ENCODE measurements at places on chromosomes 4 and X.

DNA sequence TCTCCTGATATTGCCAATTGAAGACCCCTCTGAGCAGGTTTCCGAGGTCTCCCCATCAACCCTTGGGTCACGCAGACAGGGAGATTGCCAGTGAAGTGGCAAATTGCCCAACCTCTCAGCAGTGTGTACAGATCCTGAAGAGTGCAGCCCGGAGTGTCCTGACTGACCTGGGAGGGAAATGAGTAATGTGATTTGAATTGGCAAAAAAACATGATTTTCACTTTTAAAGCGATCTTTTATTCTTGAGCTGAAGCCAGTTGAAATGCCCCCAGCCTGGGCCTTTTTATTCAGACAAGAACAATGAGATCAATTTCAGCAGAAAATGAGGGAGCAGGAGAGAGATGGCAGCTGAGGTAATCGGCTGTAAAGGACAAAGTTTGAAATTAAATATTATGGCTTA, 401.8 kb downstream of the RAPGEF2 start:
- H3K36me3 ChIP-seq, result no peaks in the 10 kb centered on the region
- H3K4me1 ChIP-seq, result no peaks in the 10 kb centered on the region
- H3K27me3 ChIP-seq, result peaks cover 12% of the 10 kb centered on the region
- no peak for ATAC-seq
- no peak overlapping the region for H3K27ac ChIP-seq

DNA sequence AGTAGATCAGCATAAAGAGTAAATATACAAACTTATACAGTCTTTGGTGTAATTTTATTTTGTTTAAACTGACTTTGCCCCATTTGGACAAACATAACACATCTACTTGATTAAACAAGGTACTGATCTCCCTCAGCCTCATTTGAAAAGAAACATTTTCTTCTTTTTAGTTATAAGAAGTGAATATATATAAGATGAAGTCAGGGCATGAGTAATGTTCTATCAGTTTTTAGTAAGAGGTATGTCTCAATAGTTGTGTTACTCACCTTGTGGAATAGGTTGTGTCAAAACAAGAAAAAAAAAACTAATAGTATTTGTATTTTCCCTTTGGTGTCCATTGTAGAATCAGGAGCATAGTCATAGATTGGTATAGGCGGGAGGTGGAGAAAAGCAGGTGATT, 327.4 kb downstream of the RPA4 start:
- H3K4me3 ChIP-seq, result no peak overlapping the region
- no peaks in the 10 kb centered on the region for H3K4me1 ChIP-seq
- H3K36me3 ChIP-seq, result no peaks in the 10 kb centered on the region
- no peak overlapping the region for H3K27ac ChIP-seq
- no peak for ATAC-seq
- no peaks in the 10 kb centered on the region for H3K27me3 ChIP-seq

DNA sequence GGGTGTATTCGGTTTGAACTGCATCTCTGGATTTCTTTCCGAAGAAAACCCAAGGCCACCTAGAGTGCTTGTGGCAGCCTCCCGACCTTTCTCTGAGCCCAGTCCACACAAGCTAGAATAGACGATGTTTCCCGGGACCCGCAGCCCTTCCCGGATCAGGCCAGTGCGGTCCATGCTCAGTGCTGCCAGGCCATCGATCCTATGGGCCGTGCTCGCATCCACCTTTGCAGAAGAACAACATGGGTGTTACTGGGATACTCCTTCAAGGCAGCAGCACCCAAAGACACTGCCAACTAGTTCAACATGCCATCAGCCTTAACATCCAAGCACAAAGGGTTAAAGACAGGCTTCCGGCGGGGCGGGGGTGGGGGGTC, 22.8 kb downstream of the BCOR start:
- no peak overlapping the region for H3K4me3 ChIP-seq
- H3K4me1 ChIP-seq, result no peaks in the 10 kb centered on the region
- no peaks in the 10 kb centered on the region for H3K36me3 ChIP-seq
- no peak for ATAC-seq
- H3K27ac ChIP-seq, result no peak overlapping the region

DNA sequence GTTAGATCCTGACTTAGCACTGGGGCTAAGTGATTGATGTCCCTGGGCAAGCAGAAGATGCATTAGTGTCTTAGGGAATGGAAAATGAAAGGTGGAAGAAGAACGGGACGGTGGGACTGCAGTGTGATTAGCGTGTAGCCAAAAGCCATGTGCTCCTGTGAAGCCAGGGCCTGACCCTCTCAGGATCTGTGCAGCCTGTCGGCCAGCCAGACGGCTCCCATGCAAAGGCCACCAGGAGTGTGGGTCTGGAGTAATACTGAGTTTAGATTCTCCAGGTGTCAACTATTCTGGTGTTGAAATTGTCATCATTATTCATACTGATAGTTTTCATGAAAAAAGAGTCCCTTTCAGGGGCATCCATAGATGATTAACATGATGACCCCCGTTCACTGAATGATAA, 32.0 kb downstream of the REELD1 start:
- ATAC-seq, result no peak
- H3K27me3 ChIP-seq, result no peaks in the 10 kb centered on the region
- H3K27ac ChIP-seq, result no peak overlapping the region
- H3K4me3 ChIP-seq, result no peak overlapping the region
- peaks cover 50% of the 10 kb centered on the region for H3K4me1 ChIP-seq

GRCh38 chrX:56564921-56565840, 1.8 kb downstream of the UBQLN2 start:
- ATAC-seq, result no peak
- peak overlapping the region; percentile 95 for H3K27ac ChIP-seq
- peaks cover 45% of the 10 kb centered on the region for H3K4me1 ChIP-seq
- H3K4me3 ChIP-seq, result peak overlapping the region; percentile 68

- H3K27me3 ChIP-seq, result no peaks in the 10 kb centered on the region
- H3K36me3 ChIP-seq, result no peaks in the 10 kb centered on the region
- no peak overlapping the region for H3K27ac ChIP-seq
- no peaks in the 10 kb centered on the region for H3K4me1 ChIP-seq
- no peak overlapping the region for H3K4me3 ChIP-seq
Measured at GRCh38 chr4:36835246-36835645, 409.3 kb upstream of the NWD2 start.

DNA sequence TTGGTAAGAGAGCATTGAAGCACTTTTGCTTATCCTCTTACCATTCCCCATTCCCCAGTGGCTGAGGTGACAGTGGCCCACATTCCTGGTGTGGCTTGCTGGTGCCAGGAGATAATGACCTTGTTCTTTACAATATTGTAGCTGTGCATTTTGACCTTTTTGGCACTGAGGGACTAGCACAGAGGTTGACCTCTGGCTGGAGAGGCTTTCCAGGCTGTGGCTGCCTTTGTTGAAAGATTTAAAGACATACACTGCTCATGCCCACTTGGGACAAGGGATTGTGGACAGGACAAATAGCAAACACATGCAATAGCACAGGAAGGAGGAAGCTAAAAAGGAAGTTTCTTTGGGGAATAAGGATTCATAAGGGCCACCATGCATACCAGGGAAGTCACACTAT, 65.4 kb downstream of the ARHGEF9 start:
- H3K27me3 ChIP-seq, result no peaks in the 10 kb centered on the region
- no peak overlapping the region for H3K4me3 ChIP-seq
- H3K4me1 ChIP-seq, result no peaks in the 10 kb centered on the region
- ATAC-seq, result no peak

DNA sequence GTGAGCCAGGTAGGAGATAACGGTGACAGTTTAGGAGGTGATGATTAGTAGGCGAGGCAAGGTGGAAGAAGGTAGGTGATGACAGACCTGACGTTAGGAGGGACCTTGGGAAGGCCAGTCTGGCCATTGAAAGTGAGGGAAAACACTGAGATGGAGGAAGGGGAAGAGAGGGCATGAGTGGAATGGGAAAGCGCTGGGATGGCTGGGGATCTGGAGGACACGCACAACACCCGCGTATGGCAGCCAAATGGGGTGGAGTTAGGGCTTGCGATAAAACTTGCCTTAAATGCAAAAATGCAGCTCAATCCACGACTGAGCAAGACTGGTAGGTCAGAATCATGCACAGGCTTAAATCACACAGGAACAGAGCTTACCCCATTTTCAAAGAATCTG, 605 bp upstream of the CDKL2 start:
- H3K4me3 ChIP-seq, result peak overlapping the region; percentile 73
- peak overlapping the region; percentile 80 for H3K27ac ChIP-seq
- no peak for ATAC-seq
- peaks cover 46% of the 10 kb centered on the region for H3K4me1 ChIP-seq
- H3K27me3 ChIP-seq, result no peaks in the 10 kb centered on the region
- no peaks in the 10 kb centered on the region for H3K36me3 ChIP-seq

GRCh38 chr4:18247189-18247588, 225.6 kb upstream of the LCORL start:
- H3K27ac ChIP-seq, result no peak overlapping the region
- no peaks in the 10 kb centered on the region for H3K27me3 ChIP-seq
- no peaks in the 10 kb centered on the region for H3K36me3 ChIP-seq
- ATAC-seq, result no peak

- H3K4me1 ChIP-seq, result peaks cover 6% of the 10 kb centered on the region
- H3K27me3 ChIP-seq, result no peaks in the 10 kb centered on the region
- H3K4me3 ChIP-seq, result no peak overlapping the region
Measured at GRCh38 chr4:30860978-30861377, 140.8 kb downstream of the PCDH7 start.

DNA sequence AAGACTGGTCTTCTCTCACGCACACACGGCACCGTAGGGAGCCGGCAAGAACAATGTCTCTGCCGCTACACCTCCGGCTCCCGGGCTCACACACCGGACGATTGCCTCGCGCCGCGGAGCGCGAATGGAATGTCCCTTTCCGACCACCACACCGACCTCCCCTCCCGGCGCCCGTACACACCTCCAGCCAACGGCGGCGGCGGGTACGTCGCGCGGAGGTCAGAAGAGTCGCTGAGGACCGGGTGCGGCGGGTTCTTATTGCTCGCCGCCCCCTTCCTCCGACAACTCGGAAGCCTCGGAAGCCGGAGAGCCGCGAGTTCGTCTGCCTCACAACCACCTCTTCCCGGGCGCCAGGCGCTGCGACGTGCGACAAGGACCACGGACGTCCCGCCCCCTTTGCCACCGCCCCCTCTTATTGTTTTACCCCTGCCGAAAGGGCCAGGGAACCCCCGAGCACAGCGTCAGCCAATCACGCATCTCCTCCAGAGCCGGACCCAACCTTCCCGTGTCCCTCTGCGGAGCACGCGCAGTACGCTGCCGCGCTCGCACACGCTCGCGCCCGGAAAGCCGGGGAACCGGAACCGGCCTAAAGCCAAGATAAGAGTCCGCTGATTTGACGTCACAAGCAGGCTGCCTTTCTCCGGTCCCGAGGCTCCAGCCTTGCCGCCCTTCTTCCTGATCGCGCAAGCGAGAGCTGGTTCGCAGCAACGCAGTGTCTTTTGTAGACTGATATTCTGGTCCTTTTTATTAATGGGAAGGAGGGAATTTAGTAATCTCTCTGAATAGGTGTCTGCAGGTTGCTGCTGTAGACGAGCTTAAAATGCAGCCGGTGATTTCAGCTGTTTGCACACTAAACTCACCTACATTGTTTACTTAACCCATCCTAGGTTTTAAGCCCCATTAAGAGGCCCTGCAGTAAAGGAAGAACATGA, at the start of gene G3BP2:
G3BP2 (minus strand) TSS at position 385 of the 932 bp plus-strand sequence. CDS start 11,386 bp downstream, outside the sequence.
- H3K36me3 ChIP-seq, result no peaks in the 10 kb centered on the region
- no peaks in the 10 kb centered on the region for H3K27me3 ChIP-seq
- H3K27ac ChIP-seq, result peak within 1 kb of the TSS; percentile 96
- peaks cover 46% of the 10 kb centered on the region for H3K4me1 ChIP-seq
- H3K4me3 ChIP-seq, result peak within 1 kb of the TSS; percentile 76
- peak; percentile 100 for ATAC-seq

Data from gastroesophageal sphincter (tissue), 4 donors.